ENCODE measurements at places on chromosomes 1 and 21. TPM values are rescaled to one million over a fixed set of nuclear protein-coding genes. Genes with fewer than 3 reads are reported as not detected.

The RRP1 gene
- 28.7 TPM for total RNA-seq

The FGR gene
- 0.50 TPM for total RNA-seq

The NEGR1 gene
- total RNA-seq = under 0.01 TPM

The KIF21B gene
- 4.4 TPM for total RNA-seq

The RPS6KA1 gene
- total RNA-seq = 52.6 TPM

The ZNF683 gene
- not detected for total RNA-seq

The TP73 gene
- 0.36 TPM for total RNA-seq

The PLXNA2 gene
- 9.9 TPM for total RNA-seq

The XPR1 gene
- total RNA-seq = 60.2 TPM

The TTC3 gene
- 149 TPM for total RNA-seq

The BEND5 gene
- 0.21 TPM for total RNA-seq

The LAD1 gene
- 155 TPM for total RNA-seq

The ATP1A4 gene
- total RNA-seq = not detected

The EXO1 gene
- total RNA-seq = 0.36 TPM

The KPRP gene
- total RNA-seq = not detected

All from nasal cavity respiratory epithelium epithelial cell of viscerocranial mucosa (primary cell).